Inflammatory macrophage treated with lipopolysaccharide for 1 hour (primary cell): ENCODE measurements at places on chromosomes 12 and 14.
A peak's percentile ranks its signal among the peaks of the same experiment; 100 is the strongest.

- DNase-seq: no peak
Observed at GRCh38 chr12:113014565-113014964, 36.2 kb downstream of the OAS2 start.

DNA sequence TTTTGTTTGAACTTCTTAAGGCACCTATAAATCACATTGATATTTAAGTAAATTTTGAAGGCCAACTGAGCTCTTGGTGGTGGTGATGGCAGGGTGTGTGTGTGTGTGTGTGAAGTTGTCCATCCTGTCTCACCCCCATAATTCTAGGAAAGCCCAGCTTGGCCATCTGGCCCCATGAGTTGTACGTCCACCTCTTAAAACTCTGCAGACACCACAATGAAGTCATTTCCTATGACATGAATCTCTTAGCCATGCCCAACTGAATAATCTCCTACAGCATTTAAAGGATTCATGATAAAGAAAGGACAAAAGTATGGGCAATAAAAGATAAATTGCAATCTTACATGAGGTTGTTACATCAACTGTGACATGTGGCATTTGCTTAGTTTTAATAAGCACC lies 123.4 kb downstream of the TTC7B start:
- DNase-seq: no peak

GRCh38 chr12:9643266-9643660 lies 26.2 kb upstream of the CLEC2D start:
- no peak for DNase-seq

DNA sequence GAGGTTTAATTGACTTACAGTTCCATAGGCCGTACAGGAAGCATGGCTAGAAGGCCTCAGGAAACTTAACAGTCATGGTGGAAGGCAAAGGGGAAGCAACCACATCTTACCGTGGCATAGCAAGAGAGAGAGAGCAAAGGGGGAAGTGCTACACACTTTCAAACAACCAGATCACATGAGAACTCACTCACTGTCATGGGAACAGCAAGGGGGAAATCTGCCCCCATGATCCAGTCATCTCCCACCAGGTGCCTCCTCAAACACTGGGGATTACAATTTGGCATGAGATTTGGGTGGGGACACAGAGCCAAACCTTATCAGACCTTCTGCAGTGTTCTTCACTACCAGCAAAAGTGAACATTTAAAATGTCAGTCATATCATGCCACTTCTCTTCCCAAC lies 58.9 kb downstream of the USP15 start:
- DNase-seq: peak; percentile 27
